ENCODE measurements at places on chromosomes 12 and 14.

- no peak for DNase-seq
Observed at GRCh38 chr12:70555081-70555480, 82.1 kb downstream of the PTPRB start.

GRCh38 chr12:108449478-108449877 lies 65.6 kb upstream of the FICD start:
- DNase-seq = no peak

GRCh38 chr12:58378028-58378427 lies 436.7 kb downstream of the ATP23 start:
- no peak for DNase-seq

DNA sequence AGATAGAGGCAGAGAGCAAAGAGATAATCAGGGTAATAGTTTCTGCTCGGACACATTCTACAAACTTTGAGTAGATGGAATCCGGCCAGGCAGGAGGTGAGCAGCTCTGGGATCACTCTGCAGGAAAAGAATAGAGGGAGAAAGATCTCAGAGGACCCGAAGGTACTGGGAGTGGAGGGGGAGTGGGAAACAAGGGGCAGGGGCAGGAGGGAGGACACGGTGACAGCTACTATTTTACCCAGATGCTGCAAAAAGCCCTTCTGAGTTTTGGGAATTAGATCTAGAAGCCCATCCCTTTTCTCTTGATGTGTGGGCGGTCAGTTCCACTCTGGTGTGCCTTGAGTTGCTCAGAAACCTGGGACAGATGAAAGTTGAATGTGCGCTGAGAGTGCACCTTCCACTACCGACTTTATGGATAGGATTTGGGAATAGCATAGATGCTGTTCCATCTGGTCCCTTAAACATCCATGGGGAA lies 556 bp downstream of the GPRC5A start:
- DNase-seq = no peak

- no peak for DNase-seq
Observed at GRCh38 chr14:67722293-67722692, 20.6 kb downstream of the RDH12 start.

DNA sequence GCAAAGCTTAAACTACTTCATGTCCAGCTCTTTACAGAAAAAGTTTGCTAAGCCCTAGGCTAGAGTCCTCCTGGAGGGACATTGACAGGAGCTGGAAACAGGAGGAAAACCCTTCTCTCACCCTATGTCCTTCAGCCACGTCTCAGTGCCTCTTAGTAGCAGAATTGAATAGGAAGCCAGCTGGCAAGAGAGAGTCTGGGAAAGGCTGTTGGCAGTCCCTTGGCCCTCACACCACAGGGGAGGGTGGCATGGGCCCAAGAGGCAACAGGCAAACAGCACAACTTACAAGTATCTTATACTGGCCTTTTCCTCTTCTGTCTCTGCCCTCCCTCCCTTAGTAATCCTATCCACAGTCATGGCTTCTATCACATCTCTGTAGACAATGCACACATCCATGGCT lies 27.7 kb upstream of the DHRS2 start:
- DNase-seq = no peak

DNA sequence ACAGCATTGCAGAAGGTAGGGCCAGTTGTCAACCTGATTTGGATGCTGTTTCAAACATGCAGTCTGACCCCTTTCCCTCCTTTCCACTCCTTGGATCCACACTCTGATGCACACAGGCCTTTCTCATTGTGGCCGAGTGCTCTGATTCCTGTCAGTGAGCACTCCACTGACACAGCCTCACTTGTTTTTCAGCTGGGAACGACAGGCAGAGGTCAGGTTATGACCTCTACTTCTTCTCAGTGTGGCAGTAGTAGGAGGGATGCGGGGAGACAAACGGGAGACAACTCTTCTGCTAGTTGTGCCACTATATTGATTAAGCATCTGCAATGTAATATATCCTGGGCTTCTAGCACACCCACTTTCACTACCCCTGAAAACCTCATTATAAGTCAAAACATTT lies 61.8 kb downstream of the DERA start:
- DNase-seq = no peak

GRCh38 chr12:101694297-101694848 lies 3.1 kb upstream of the CHPT1 start:
- DNase-seq = no peak

- DNase-seq = no peak
Observed at GRCh38 chr12:49023812-49024211, 5.2 kb upstream of the PRKAG1 start.

GRCh38 chr14:90900476-90901083 lies 84.3 kb upstream of the TTC7B start:
- no peak for DNase-seq

DNA sequence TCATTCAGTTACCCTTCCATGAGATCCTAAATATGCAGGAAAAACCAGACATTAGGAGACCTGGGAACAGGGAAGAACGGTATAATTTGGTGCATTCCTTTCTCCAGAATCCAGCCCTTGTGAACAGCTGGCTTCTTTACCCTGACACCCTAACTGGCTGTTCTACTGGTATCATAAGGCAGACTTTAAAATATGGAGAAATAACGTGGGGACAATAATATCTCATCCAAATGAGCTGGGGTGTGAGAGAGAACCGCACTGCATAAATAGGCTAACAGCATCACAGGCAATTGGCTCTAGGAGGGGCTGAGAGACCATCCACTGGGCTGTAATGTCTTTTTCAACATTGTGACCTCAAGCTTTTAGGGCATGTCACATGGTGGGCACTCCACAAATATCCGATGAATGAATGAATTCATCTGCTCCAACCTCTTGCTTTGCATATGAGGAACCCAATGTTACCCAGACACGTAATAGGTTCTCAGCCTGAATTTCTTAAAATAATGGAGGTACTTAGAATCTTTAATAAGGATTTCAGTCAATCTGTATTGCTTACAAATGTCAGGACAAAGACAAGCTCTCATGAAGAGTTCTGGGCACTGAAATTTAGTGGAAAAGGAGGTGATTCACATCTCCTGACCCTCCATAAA lies 157.9 kb downstream of the SAMD4A start:
- no peak for DNase-seq

DNA sequence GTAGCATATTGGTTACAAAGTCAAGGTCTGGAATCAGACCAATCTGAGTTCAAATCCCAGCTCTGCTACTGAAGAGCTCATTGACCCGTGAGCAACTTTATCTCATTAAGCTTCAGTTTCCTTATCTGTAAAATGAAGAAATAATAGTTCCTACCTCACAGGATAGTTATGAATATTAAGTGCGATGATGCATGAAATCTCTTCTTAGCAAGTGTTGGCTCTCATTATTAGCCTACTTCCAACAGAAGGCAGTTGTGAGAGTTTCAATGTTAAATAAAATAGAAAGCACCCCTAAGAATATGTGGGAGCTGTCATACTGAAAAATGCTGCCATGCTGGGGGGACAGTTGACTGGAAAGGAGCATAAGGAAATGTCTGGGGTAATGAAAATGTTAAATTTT lies 39.0 kb upstream of the ITPR2 start:
- no peak for DNase-seq

DNA sequence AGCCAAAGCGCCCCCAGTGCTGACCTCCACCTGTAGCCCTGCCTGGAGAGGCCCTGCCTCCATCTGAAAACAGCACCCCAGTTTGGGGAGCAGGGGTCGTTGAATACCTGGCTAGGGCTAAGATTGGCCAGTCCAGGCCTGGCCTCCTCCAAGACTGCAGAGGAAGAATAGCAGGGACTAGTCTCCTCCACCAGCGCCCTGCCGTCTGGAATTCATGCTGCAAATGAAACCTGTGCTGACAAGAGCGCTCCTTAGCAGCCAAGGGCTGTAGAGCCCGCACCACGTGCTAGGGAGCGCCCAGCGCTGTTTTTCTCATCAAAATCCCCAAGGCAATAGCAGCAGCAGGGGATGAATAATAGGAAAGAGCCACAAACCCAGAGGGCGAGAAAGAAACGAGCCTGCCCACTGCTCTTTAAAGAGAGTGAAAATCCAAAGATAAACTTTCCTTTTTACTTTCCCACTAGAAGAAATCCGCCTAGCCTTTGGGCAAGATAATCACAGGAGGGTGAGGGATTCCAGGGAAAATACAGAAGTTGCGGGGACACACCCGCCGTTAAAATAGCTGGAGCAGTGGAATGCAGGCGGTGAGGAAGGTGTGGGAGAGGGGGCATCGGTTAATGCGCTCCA lies 3.3 kb downstream of the COL2A1 start:
- no peak for DNase-seq

GRCh38 chr12:63318313-63318712 lies 167.3 kb upstream of the AVPR1A start:
- no peak for DNase-seq

DNA sequence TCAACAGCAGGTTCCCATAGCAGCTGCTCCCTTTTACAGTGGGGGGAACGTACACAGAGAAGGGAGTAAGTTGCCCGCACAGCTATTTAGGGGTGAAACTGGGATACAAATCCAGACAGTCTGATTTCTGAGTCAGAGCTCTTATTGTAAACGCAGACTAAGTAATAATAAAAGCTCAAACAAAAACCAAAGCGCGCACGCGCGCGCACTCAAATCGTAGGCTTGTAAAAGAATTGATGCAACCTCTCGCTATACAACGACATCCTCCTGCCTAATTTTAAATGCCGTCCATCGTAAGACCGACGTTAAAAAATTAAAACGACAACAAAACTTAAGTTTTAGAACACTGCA lies 747 bp upstream of the DACT1 start:
- DNase-seq = no peak

DNA sequence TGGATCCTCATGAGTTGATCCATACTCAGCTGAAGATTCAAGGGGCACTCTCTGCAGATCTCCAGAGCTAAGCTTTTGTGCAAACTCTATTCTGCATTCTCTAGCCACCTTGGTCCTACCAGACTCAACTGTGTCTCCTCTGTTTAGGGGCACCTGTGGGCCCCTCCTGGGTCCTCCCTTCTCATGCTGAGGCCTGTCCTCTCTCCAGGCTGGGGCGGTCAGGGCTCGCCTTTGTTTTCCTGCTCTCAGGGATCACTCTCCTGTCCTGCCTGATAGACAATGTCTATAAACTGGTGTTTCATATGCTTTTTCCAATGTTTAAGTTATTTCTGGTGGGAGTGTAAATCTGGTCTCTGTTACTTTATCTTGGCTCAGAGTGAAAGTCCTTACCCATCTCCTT lies 11.6 kb upstream of the KIF26A start:
- DNase-seq = no peak

DNA sequence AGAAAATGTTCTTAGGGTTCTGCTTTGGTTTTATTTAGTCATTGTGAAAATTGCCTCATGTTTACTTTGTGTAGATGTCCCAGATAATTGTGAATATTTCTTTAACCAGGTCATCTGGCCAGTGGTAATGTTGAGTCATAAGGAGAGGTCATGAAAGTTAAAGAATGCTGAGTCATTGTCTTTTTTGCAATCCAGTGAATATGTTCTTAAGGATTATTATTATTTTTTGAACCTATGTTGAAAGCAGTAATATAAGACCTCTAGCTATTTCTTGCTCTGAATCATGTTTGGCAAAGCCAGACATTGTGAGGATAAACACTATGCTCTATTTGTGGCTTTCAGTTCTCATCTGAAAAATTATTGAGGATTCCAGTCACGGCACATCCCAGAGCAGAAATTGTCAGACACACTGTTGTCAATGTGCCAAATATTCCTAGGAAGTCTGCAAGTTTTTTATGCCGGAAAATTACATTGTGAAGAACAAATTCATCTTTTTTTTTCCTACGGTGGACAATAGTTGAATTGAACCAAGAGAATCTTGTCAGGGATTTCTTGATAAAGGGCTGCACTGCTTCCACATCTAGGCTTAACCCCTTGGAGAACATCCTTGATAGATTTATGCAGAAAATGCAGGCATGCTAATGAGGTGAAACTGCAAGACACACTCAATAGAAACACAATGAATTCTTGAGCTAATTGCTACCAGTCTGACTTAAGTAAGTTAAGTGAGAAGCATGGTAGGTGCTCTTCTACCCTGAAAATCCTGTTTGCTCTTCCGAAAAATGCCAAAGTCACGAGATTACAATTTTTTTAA lies 369.6 kb downstream of the ATP23 start:
- no peak for DNase-seq
